ENCODE measurements at places on chromosomes 1 and 21. TPM values are rescaled to one million over a fixed set of nuclear protein-coding genes. Genes with fewer than 3 reads are reported as not detected.

The OR2L13 gene
- total RNA-seq = not detected

The AGO4 gene
- total RNA-seq = 10.0 TPM

The RASAL2 gene
- 45.3 TPM for total RNA-seq

The F5 gene
- 0.10 TPM for total RNA-seq

The TSPAN1 gene
- 1.7 TPM for total RNA-seq

The ATP6V1G3 gene
- total RNA-seq = not detected

DNA sequence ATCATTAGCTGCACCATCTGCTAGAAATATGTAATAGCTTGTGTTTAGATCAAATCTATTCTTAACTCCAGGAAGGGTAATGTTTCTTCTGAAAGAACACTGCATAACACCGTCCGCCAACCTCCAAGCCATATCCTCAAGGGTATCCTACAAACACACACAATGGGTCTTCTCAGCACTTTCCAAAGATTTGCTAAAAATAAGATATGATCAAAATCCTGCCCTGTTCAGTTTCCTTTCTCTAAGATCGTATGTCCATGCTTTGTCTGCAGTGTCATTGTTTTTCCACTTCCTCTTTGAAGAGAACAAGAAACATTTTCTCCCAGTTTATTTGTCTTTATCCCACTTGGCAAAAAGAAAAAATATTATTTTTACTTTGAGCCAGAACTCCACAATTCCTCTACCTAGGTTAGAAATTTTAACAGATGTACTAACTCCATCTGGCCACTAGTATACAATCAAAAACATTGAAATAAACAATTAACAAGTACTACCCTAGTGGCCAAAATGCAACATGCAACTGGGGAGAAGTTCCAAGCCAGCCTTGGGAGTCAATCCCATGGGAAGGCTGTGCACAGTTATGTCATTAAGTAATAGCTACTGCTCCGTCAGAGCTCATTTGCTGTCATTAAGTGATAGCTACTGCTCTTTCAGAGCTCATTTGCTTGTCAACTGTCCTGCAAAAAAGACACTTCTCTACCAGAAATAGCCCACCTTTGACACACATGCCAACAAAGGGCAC, 37.8 kb downstream of the FRRS1 start:
- peaks cover 2% of the 10 kb centered on the region for H3K27me3 ChIP-seq
- H3K4me1 ChIP-seq = peaks cover 8% of the 10 kb centered on the region
- no peaks in the 10 kb centered on the region for H3K36me3 ChIP-seq
- no peak overlapping the region for H3K27ac ChIP-seq
- no peak for DNase-seq

- peak; percentile 90 for DNase-seq
- peaks cover 10% of the 10 kb centered on the region for H3K4me1 ChIP-seq
- H3K4me3 ChIP-seq = peak overlapping the region; percentile 0
- H3K27me3 ChIP-seq = no peaks in the 10 kb centered on the region
- H3K27ac ChIP-seq = peak overlapping the region; percentile 90
- H3K36me3 ChIP-seq = no peaks in the 10 kb centered on the region
These were observed 82.7 kb downstream of the CDC7 start for GRCh38 chr1:91583326-91583755.

DNA sequence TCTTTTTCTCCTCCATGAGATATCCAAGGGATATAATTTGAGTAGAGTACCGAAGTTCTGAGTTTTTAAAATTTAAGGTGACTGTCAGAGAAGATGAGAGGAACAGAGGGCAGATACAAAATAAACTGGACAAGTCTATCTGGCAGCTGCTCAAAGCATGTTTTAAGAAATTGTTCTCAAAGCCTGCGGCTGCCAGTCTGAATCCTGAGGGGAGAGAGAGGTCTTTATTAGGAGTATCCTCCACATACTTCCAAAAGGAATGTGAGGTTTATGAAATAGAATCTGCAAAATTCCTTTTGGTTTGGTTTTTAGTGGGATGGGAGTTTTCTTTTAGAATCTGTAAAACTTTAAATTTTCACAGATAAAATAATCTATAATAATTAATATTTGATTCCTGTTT, 41.3 kb downstream of the TTC13 start:
- H3K27me3 ChIP-seq = no peaks in the 10 kb centered on the region

DNA sequence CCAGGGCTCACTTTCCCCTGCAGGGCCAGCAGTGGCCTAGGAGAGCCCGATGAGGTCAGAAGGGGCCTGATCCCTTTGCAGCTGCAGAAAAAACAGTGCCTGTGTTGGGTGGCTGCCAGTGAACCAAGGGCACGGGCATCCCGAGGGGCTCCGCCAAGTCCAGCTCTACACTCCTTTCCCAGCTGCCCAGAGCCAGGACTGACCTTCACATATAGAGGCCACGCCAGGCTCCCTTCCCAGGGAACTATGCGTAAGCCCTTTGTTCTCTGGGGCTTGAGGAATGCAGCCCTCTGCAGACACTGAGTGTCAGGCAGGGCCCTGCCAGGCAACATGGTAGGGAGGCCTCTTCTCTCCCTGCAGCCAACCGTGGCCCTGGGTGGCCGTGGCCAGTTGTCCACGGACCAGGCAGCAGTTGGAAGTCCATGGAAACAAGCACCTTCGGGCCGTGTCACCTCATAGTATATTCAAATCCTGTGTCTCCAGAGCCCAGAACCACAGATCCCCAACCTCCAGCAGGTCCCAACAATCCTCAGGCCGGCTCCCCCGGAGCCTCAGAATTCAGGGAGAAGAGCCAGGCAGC, 194.0 kb downstream of the NPHP4 start:
- no peaks in the 10 kb centered on the region for H3K36me3 ChIP-seq
- no peaks in the 10 kb centered on the region for H3K4me1 ChIP-seq
- no peak overlapping the region for H3K4me3 ChIP-seq
- DNase-seq = no peak

DNA sequence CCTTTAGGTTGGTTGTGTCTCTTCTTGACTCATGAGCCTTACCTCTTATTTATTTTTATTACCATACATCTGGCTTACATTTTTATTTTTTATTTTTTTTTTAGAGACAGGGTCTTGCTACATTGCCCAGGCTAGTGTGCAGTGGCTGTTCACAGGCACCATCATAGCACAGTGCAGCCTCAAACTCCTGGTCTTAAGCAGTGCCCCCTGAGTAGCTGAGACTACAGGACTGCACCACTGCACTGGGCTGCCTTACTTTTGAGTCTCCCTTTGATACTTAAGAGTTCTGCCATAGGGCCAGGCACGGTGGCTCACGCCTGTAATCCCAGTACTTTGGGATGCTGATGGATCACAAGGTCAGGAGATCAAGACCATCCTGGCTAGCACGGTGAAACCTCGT, 76.4 kb upstream of the MACF1 start:
- H3K4me3 ChIP-seq = no peak overlapping the region
- no peaks in the 10 kb centered on the region for H3K27me3 ChIP-seq
- H3K36me3 ChIP-seq = peaks cover 3% of the 10 kb centered on the region
- H3K27ac ChIP-seq = no peak overlapping the region
- peaks cover 26% of the 10 kb centered on the region for H3K4me1 ChIP-seq

- H3K4me3 ChIP-seq = no peak overlapping the region
- DNase-seq = no peak
- H3K27me3 ChIP-seq = no peaks in the 10 kb centered on the region
- no peak overlapping the region for H3K27ac ChIP-seq
- H3K4me1 ChIP-seq = no peaks in the 10 kb centered on the region
These were observed 38.2 kb downstream of the TP73 start for GRCh38 chr1:3690282-3691065.

DNA sequence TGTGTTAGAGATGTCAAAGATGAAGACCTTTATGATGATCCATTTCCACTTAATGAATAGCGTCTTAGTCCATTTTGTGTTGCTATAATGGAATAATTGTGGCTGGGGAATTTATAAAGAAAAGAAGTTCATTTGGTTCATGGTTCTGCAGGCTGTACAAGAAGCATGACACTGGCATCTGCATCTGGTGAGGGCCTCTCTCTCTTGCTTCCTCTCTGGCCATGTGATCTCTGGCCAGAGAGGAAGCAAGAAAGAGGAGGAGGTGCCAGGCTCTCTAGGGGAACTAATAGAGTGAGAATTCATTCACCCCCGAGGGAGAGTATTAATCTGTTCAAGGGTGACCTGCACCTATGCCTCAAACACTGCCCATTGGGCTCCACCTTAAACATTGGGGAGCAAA, 242.8 kb downstream of the DISC1 start:
- no peaks in the 10 kb centered on the region for H3K36me3 ChIP-seq
- peaks cover 21% of the 10 kb centered on the region for H3K4me1 ChIP-seq
- no peak for DNase-seq

DNA sequence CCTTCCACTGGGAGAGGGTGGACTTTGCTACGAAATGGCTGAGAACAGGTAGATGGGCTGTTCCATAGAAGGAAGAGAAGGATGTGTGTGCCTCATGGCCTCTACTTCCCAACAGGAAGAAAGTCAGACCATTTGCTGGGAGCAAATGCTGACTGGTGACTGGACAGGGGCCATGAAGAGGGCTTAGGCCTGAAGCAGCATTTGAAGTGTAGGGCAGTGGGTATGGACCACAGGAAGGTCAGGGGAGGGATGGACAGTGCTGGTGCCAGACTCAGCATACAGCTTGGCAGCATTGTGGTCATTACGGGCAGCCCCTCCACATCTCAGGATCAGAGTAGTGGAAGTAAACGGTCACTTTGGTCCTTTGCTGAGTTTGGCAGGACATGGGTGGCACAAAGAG, 275.7 kb downstream of the MATN1 start:
- no peak overlapping the region for H3K4me3 ChIP-seq
- no peak overlapping the region for H3K27ac ChIP-seq
- no peaks in the 10 kb centered on the region for H3K27me3 ChIP-seq
- no peaks in the 10 kb centered on the region for H3K4me1 ChIP-seq
- DNase-seq = no peak

DNA sequence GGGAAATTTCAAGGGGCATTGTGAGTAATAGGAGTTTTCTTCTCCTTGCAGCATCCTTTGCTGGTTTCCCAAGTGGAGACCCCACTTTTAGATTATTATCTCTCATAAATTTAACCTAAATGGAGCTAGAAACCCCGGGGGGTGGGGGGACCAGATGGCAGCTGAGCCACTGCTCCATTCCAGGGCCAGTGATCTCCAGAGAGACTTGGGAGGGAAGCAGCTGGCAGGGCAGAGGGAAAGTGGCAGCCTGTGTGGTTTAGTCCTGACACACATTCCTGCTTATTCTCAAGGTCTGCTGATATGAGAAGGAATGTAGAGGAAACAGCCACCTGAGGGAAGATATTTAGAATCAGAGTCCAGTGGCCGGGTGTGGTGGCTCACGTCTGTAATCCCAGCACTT, 16.3 kb downstream of the PCP4L1 start:
- H3K27me3 ChIP-seq = peaks cover 19% of the 10 kb centered on the region
- DNase-seq = no peak
- no peak overlapping the region for H3K27ac ChIP-seq
- no peaks in the 10 kb centered on the region for H3K4me1 ChIP-seq
- H3K36me3 ChIP-seq = no peaks in the 10 kb centered on the region

GRCh38 chr21:28148400-28149064, 844.1 kb downstream of the LTN1 start:
- no peak overlapping the region for H3K27ac ChIP-seq
- no peak overlapping the region for H3K4me3 ChIP-seq
- DNase-seq = no peak

GRCh38 chr1:157170677-157171515, 32.7 kb upstream of the ETV3 start:
- H3K4me3 ChIP-seq = no peak overlapping the region
- H3K36me3 ChIP-seq = no peaks in the 10 kb centered on the region
- peaks cover 19% of the 10 kb centered on the region for H3K27me3 ChIP-seq
- no peak overlapping the region for H3K27ac ChIP-seq
- no peak for DNase-seq
- no peaks in the 10 kb centered on the region for H3K4me1 ChIP-seq

GRCh38 chr1:1144122-1144842, 28.4 kb upstream of the C1orf159 start:
- no peak for DNase-seq
- H3K27me3 ChIP-seq = no peaks in the 10 kb centered on the region
- no peaks in the 10 kb centered on the region for H3K4me1 ChIP-seq
- H3K4me3 ChIP-seq = no peak overlapping the region
- H3K27ac ChIP-seq = no peak overlapping the region

- H3K27ac ChIP-seq = no peak overlapping the region
- DNase-seq = peak; percentile 52
- H3K36me3 ChIP-seq = no peaks in the 10 kb centered on the region
- H3K27me3 ChIP-seq = no peaks in the 10 kb centered on the region
- H3K4me3 ChIP-seq = no peak overlapping the region
- H3K4me1 ChIP-seq = no peaks in the 10 kb centered on the region
These were observed 444.8 kb downstream of the PTPRC start for GRCh38 chr1:199083680-199084079.

DNA sequence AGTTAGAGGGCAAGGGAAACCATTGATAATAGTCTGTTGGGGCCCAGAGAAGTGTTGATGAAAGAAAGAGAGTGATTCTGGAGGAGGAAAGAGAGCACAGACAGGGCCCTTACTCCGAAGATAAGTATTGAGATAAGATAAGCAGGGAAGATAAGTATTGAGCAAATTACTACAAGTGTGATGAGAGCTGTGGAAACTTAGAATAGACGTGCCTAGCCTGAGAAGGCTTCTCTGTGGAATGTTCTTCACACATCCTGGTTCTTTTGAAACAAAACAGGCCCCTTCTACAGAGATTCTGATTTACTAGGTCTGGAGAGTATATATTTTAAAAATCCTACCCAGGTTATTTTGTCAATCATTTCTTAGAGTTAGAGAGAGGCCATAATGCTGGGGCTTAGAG, 26.4 kb downstream of the FNBP1L start:
- no peak overlapping the region for H3K4me3 ChIP-seq
- no peaks in the 10 kb centered on the region for H3K36me3 ChIP-seq
- H3K27me3 ChIP-seq = no peaks in the 10 kb centered on the region
- H3K27ac ChIP-seq = no peak overlapping the region

DNA sequence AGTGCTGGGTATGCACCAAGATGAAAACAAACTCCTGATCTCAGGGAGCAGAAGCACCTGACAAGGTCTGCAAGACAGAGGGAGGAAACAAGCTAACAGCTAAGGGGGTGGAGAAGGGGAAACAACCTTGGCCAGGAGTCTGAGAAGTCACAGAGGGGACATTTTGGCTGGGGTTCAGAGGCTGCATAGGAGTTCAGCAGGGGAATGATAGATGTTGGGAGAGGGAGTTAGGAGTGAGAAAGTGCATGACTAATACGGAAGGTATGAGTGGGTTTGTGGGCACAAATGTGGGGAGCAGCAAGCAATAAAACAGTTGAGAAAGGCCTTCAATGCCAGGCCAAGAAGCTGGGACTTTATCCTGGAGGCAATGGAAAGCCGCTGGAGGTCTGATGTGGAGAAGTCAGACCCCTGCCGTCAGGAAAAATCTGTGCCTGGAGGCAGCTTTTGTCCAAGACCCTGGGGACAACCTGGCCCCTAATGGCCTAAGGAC, 16.4 kb downstream of the EPHA2 start:
- peak; percentile 94 for DNase-seq
- H3K27me3 ChIP-seq = no peaks in the 10 kb centered on the region
- H3K4me1 ChIP-seq = peaks cover 53% of the 10 kb centered on the region
- H3K36me3 ChIP-seq = peaks cover 49% of the 10 kb centered on the region
- H3K4me3 ChIP-seq = peak overlapping the region; percentile 2
- H3K27ac ChIP-seq = peak overlapping the region; percentile 74

Data from astrocyte (in vitro differentiated cells and primary cell).